ENCODE measurements at places on chromosomes 1 and 21. TPM values are rescaled to one million over a fixed set of nuclear protein-coding genes. Genes with fewer than 3 reads are reported as not detected.

TNFSF4 gene
- total RNA-seq = 1.3 TPM

OLFM3 gene
- total RNA-seq = not detected

GRCh38 chr1:41582004-41582325 lies 97.5 kb upstream of the EDN2 start:
- no peak for DNase-seq

DNA sequence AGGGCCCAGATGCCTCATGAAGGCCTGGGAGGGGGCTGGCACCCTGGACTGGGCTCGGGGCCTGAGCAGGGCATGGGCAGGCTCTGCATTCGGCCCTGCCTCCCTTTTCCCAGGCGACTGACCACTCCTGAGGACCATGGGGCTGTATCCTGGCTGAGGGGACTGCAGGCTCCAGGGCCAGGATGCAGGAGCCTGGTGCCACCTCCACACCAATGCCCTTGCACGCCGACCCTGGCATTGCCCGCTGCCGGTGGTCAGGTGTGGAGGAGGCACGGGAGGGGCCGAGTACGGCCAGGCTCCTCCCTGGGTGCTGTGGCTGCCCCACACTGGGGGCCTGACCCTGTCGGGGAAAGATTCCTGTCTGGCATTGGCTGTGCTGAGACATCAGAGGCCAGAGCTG lies 128.9 kb downstream of the SIK1 start:
- no peak for DNase-seq

DNA sequence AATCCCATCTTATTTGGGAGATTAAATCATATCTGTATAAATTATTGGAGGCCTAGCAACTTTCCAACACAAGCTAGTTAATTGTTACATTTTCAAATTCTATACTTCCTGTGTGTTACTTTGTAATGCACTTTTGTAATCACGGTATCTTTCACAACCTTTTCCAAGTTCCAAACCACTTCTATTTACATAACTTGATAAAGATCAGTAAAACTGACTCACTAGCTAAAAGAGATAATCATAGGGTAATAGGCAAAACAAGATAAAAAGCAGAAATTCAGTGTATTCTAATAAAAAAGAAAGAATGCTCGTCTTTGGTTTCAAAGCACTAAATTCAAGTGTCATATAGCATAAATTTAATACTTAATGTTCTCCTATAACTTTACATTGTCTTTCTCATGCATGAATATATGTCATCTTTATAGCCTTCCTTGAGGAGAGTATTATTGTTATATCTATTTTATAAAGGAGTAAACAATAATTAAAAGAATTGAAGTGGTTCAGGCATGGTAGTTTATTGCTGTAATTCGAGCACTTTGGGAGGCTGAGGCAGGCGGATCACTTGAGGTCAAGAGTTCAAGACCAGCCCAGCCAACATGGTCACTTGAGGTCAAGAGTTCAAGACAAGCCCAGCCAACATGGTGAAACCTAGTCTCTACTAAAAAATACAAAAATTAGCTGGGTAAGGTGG lies 66.4 kb downstream of the RGS13 start:
- DNase-seq = peak; percentile 81

Data from RPMI7951 (cell line).